Stimulated activated CD4-positive, alpha-beta T cell treated with anti-CD3 and anti-CD28 coated beads, Interleukin-4, amount 100 ng/mL, for 48 hours (primary cell): ENCODE measurements at places on chromosomes 16 and 17.

GRCh38 chr17:35609831-35610230 is 22.7 kb downstream of the AP2B1 start:
- no peak for DNase-seq

DNA sequence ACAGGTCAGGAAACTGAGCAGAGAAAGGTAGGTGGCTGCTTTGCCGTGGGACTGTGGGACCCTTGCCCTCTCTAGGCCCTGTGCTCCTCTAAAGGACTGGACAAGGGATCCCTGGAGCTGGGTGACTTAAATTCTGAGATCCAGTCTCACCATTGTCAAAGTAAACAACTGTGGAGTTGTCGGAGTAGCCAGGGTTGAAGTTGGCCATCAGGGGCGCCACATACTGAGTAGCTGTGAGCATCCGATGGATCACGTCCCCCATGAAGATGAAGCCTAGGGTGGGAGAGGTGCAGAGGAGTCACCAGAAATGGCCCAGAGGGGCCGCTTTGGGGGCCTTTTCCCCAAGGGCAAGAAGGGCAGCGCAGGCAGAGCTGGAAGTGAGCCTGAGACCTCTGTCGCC is 43.5 kb downstream of the PLXDC1 start:
- no peak for DNase-seq

DNA sequence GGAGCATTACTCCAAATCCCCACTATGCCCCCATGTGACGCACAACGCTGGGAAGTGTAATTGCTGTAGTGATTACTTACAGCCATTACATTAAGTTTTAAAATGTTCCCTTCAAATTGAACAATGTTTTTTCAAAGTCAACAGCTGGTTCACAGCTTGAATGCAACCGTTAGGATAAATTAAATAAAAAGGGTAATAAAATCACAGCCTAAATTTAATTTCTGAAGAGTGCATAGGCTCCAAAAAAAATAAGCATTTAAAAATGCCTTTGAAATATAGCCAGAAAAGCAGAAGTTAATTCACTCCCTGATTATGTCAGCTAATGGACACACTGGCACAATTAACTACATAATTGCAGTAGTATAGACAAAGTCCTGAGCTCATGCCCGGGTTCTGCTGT is 50.5 kb upstream of the KDM8 start:
- no peak for DNase-seq

DNA sequence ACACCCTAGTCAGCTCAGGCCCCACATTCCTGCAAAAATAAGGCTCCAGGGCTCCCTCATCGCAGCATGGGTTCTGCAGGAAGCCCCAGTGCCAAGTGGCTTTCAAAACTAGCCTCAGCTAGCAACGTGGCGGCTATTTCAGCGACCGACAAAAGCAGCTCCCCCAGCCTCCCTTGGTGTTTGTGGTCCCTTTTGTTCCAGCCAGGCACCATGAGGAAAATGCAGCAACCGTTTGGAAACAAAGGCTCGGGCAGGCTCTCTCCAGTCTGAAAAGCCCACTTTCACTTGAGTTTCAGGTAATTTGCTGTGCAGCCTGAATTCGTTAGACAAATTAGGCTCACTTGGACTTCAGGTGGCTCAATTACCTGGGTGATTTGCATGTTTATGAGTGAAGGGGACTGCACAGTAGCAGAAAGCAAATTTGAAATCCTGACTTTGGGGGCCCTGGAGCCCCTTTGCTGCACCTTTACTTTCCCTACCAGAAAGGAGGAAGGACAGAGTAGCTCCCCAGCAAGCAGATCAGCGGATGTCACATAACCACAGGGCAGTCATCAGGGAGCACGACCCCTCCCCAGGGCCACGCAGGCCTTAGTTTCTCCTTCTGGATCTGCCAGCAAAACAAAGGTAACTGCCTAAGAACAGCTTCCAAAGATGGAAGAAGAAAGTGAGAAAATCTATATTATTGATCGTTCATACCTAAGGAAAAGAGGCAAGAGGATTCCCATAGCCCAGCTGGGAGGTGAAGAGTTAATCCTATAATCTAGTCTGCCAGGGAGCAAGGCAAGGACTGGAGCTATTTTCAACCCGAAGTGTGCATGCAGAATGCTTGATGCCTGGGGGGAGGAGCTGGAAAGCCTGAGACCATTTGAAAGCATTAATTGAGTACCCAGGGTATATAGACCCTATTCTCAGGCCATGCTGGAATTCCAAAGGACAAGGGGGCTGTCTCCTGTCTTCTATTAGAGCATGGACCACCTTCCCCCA is 143.1 kb upstream of the SDK2 start:
- DNase-seq = no peak

- DNase-seq = peak; percentile 88
Observed at GRCh38 chr17:80263253-80264204, 2.9 kb downstream of the RNF213 start.

DNA sequence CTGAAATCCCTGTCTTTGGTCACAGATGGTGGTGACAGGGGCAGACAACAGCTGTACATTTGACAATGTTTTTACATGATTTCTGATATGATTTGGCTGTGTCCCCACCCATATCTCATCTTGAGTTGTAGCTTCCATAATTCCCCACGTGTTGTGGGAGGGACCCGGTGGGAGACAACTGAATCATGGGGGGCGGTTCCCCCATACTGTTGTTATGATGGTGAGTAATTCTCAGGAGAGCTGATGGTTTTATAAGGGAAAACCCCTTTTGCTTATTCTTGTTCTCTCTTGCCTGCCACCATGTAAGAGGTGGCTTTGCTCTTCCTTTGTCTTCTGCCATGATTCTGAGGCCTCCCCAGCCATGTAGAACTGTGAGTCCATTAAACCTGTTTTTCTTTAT is 353.9 kb downstream of the CPPED1 start:
- DNase-seq = no peak

- DNase-seq = no peak
Observed at GRCh38 chr16:2501946-2502895, 11.5 kb upstream of the ATP6V0C start.

DNA sequence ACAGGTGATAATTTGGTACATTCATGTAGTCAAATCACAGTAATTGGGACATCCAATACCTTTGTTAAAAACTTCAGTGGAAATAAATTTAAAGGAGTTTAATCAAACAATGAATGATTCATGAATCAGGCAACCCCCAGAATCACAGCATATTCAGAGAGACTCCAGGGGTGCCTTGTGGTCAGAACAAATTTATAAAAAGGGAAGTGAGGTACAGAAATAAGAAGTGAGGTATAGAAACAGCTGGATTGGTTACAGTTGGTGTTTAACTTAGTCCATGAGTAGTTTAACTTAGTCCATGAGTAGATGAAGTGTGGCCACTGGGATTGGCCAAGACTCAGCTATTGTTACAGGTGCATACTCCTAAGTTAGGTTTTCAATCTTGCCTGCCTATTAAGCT is 25.1 kb downstream of the TMEM98 start:
- DNase-seq = no peak

DNA sequence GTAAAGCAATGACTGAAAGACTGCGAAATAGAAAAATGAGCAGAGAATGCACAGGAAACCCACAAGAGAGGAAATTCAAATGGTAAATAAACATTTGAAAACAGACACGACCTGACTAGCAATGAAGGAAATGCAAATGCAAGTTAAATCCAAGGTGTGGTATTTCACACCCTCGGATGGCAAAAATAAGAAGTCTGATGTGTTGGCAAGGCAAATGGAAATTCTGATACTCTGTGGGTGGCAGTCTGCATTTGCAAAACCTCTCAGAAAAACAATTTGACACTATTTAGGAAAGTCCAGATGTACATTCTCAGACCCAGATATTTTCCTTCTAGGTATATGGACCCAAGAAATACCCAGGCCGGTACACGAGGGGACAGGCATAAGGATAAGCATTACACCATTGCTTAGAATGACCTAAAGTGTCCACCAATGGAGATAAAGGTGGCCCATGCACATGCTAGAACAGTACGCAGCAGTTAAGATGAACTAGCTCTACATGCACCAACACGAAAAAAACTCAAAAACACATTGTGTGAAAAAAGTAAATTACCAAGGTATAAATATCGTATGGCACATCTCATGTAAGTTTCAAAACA is 116.7 kb downstream of the GAS7 start:
- no peak for DNase-seq

DNA sequence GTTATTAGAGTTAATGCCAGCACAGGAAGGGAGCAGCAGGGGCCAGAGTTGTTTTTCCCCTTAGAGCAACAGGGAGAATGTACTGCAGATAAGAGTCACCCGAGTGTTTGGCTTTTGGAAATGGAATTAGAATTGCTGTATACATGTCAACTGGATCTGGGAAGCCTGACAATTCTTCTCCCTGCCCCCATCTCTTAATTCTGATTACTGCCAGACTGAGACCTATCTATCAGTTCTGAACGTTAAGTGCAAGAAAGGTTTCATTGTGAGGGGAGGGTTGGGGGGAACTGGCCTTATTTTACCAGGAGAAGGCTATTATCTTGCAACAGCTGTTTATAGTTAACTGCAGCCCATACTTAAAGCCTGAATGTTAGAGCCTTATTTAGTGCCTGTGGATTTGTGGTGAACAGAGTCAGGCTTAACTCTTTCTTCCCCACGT is 424.5 kb upstream of the CDH11 start:
- no peak for DNase-seq

DNA sequence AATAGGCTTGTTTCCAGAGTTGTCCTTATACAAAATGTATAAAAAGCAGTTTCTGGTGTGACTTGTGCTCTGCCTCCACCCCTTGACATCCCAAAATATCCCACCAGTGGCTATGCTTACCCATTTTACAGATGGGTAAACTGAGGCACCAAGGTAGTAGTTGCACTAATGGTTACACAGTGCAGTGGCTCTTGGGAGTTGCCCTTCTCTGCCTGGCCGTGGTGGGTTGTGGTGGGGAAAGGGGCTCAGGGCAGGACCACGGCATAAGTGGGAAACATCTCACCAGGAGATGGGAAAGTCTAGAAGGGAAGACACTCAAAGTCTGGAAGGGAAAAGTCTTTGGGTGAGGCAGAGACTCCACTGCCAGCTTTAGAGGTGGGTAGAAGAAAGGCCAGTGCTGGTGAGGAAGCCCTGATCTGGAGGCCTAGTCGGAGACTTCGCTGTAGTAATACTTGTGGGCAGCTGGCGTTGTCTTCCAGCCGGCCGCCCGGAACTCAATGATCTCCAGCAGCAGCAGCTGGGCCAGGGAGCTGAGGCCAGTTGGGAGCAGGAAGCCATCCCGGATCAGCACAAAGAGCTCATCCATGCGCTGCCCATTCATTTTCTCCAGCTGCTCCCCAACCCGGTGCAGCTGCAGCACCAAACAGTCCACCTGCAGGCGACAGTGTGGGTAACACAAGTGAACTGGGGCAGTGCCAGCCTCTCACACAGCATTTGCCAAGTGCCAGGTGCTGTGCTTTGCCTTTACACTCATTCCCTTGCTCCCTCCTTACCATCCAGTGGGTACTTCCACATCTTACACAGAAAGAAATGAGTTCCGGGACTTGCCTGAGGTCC is 4.5 kb downstream of the MIF4GD start:
- no peak for DNase-seq

DNA sequence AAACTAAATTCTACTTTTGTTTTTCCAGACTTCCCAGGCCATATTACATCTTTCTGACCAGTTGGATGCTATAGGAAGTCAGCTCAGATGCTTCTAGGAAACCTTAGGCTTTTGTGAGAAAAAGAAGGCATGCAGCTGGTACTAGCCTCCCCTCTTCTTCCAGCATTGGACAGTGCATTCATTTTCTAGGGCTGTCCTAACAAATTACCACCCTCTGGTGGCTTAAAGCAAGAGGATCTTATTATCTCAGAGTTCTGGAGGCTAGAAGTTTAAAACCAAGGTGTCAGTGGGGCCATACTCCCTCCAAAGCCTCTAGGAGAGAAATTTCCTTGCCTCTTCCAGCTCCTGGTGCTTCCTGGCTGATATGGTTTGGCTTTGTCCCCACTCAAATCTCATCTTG is 467.8 kb downstream of the SLC39A11 start:
- DNase-seq = no peak

GRCh38 chr17:76449126-76449525 is 3.8 kb downstream of the UBE2O start:
- no peak for DNase-seq

GRCh38 chr17:79659376-79659775 is 48.5 kb upstream of the RBFOX3 start:
- DNase-seq = no peak

GRCh38 chr16:11655655-11656054 is 12.6 kb upstream of the SNN start:
- no peak for DNase-seq

- no peak for DNase-seq
Observed at GRCh38 chr16:49928176-49929041, 72.5 kb upstream of the ZNF423 start.

DNA sequence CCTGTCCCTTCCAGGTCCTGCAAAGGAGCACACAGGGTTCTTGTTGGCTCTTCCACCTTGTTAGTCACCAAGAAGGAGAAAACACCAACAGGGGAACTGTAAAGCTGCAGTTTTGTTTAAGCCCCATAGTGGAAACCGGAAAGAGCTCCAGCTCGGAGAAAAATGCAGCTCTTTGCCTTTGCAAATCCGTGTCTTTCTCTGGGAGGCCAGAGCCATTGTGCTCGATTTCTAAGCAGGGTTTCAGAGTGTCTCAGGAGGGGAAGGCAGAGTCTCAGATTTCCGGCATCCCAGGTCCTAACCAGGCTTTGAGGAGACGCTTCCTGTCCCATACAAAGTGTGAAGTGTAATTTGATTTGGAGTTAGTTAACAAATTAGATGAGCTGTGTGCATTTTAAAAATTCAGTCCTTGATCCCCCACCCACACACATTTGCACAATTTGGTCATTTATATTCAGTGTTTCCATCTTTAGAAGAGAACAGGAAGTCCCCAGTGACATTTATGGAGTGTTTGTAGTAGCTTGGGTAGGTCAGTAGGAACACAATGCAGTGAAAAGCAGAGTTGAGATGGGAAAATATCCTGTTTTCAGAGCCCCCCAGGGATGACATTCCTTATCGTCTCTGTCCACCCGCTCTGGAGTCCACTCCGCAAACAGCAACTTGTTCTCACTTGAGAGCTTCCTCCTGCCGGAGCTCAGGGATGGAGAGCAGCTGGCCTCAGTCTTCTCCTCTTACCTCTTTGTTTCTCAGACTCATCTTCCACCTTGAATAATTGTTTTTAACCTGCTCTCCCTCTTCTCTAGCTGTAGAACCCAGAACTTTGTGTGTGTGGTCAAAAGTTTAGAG is 331.9 kb downstream of the SEC14L1 start:
- no peak for DNase-seq

- DNase-seq = no peak
Observed at GRCh38 chr16:529012-529575, 1.6 kb downstream of the CAPN15 start.

DNA sequence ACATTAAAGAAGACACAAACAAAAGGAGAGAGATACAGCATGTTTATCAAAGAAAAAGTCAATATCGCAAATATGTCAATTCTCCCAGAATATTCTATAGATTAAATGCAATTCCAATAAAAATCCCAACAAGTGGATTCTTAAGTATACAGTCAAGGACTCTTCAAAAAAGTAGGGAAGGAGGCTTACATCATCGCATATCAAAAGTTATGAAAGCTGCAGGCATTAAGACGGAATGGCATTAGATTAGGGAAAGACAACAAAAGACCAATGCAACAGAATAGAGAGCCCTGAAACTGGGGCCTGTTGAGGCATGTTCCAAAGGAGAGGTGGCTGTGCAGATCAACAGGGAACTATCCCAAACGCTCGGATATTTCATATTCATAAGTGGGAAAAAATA is 76.0 kb downstream of the MARCHF10 start:
- no peak for DNase-seq

- no peak for DNase-seq
Observed at GRCh38 chr16:72689851-72690250, 358.1 kb downstream of the ZFHX3 start.
